ENCODE measurements at places on chromosomes 4 and X. TPM values are rescaled to one million over a fixed set of nuclear protein-coding genes. Genes with fewer than 3 reads are reported as not detected.

CD40LG gene
- not detected for total RNA-seq

MAGEA2B gene
- total RNA-seq, result not detected

CXCL1 gene
- total RNA-seq, result 35.4 TPM

CXCL10 gene
- total RNA-seq, result 1.7 TPM

MGAT4D gene
- not detected for total RNA-seq

TRIM75 gene
- total RNA-seq, result not detected

AFF2 gene
- 0.42 TPM for total RNA-seq

MAGEA8 gene
- total RNA-seq, result not detected

LANCL3 gene
- 0.09 TPM for total RNA-seq

FAM149A gene
- total RNA-seq, result 19.9 TPM

TLR7 gene
- 0.16 TPM for total RNA-seq

LRRC66 gene
- 0.09 TPM for total RNA-seq

OTOP1 gene
- not detected for total RNA-seq

P2RY4 gene
- not detected for total RNA-seq

P2RY8 gene
- 0.54 TPM for total RNA-seq

ERVMER34-1 gene
- 0.61 TPM for total RNA-seq

RAB39B gene
- total RNA-seq, result 2.1 TPM

DNA sequence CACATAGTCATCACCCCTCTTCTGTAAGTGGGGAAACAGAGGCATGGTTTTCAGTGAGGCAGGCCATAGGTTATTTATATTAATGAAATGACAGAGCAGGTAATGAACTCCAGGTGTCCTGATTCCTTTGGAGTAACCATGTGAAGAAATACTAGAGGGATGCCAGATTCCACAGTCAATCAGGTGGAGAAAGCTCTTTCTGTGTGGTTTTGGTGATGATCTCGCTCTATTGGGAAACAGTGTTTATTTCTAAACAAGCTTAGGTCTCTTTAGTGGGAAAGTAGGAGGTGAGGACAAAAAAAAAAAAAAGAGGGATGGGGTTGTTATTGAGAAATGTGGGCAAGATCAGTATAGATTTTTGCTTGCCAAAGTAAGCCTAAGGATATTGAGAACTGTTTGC, 12.2 kb downstream of the DOCK11 start:
- DNase-seq, result no peak

DNA sequence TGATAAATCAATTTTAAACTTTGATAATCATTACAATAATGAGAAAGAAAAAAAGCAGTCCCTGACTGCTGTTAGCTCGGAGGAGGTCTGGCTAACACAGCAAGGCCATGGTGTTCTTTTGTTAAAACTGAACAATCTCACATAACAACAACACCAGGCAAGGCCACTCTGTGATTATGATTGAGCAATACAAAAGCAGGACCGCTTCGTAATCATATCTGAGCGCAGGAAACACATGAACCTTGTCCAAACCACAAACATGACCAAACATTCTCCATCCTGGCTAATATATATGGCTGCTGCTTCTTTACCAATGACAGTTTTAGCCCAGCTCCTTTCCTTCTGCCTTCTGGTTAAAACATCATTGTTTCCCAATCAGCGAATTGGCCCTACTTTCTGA, 76.8 kb upstream of the DDX53 start:
- no peak for DNase-seq

DNA sequence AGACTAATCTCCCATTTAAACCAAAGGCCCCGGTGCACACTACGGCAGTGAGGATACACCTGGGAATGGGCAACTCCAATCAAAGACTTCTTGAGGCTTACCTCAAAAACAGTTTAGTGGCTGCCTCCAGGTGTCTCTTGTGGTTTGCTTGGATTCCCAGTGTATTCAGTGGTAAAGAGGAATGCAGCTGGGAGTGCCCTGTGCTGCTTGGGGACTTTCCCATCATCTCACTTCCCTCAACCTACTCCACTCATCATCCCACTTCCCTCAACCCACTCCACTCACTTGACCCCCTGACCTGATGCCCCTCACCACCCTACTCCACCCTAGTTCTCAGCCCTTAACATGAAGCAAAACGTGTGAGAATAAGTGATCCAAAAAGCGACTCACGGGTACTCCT, 177.3 kb upstream of the ETNPPL start:
- DNase-seq, result no peak

DNA sequence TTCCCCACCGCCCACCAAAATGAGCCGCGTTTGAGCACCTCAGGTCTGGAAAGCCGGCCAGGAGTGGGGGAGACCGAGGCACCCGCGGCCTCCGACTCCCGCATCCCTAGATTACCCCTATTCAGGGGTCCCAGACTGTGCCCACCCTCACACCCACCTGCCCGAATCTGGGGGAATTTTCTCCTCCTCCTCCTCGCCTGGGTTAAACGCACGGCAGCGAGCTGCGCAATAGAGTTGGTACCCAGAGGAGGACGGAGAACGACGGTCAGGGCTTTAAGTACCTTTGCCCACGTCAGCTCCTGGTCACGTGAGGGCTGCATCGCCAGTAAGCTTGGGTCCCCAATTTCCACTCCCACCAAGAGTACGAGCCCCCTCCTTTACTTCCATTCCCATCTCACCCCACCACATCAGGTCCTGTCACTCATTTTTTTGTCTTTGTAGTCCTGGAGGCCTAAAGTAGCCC, at the start of gene ARMCX2:
TSS of gene ARMCX2 (minus strand) at position 250 of the 463 bp plus-strand sequence. CDS start 2,262 bp downstream, outside the sequence.
- peak; percentile 45 for DNase-seq

GRCh38 chrX:140050906-140051305, 85.6 kb upstream of the CXorf66 start:
- DNase-seq, result no peak

- no peak for DNase-seq
These were observed 460.3 kb downstream of the GBA3 start for GRCh38 chr4:23153076-23153475.

DNA sequence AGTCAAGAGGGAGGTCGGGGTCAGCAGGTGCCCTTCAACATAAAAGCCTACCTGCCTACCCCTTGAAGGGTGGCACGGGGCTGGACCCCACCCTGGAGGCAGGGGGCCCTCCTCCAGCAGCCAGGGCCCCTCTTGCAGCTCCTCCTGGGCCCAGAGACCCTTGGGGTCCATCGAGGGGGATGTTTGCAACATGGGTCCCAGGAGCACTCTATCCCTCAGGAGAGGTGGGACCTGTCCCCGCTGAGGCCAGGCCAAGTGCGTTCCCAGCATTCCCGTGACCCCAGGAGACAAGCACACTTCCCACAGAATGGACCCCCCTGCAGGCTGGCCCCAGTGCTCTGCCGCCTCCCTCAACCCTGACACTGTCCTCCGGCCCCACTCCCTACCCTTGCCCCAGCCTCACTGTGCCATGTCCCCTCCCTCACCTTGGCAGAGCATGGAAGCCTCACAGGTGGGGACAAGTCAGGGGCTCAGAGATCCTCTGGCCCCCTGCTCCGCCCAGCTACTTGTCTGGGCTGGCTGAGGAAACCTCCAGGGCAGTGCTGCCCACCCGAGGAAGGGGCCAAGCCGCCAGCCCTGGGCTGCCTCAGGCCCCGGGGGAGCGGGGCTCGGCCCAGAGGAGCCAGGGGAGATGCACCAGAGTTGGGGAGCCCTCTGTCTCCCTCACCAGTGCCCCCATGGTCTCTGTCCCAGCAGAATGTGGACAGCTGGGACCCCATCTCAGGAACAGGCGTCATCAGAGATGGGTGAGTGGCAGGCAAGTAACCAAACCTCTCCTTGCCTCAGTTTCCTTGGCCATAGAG, 2.2 kb downstream of the MXD4 start:
- peak; percentile 79 for DNase-seq

DNA sequence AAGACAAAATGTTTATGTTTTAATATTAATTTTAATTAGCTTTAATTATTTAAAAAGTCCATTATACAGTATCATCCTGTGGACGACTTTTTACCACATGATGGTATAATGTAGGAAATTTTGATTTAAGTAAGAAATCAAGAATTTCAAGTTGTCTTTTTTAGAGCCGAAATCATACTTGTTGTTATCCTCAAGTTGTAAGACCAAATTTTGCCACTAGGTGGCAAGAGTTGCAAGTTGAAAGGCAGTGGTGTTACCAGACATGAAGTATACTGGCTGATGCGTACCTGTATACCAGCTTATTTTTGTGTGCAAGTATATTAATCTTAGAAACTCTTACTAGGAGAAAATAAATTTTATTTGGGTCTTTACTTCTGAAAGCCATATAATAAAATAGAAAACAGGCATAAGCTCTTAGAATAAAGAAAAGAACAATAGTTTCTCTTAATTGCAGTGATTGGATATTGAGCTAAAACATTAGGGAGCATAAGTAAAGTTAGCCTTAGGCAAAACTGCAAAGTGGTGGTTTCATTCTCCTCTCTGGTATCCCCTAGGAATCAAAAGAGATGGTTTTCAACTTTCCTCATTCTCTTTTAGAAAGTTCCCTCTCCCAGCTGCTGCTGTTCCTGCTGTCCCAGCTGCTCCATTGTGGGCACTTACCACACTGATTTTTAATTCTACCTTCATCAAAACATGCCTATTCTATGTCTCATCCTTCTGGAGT, 118.0 kb upstream of the WDFY3 start:
- peak; percentile 16 for DNase-seq

GRCh38 chr4:135548711-135549110, 1347.1 kb upstream of the PABPC4L start:
- DNase-seq, result no peak

DNA sequence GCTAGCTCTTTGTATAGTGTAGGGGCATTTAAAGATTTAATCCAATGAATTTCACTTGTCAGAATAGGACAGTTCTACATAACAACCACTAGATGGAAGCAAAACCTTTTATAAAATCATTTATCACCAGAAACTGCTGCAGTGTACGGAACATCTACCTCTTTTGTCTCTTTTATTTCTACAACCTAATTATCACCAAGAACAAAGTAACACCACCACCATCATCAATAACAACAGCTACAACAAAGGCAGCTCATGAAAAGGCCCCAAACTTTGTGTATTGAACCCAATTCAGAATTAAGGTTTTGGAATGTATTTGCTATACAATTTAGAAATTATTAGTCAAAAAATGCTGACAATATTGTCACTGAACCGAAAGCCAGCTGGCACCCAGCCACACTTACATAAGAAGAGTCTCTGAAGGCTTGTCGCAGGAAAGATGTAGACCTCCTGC, 260.9 kb upstream of the RPS6KA3 start:
- DNase-seq, result no peak

- no peak for DNase-seq
These were observed 39.1 kb upstream of the PDLIM5 start for GRCh38 chr4:94412658-94413038.

- DNase-seq, result no peak
These were observed 1.2 kb upstream of the PRPS2 start for GRCh38 chrX:12789976-12790375.

DNA sequence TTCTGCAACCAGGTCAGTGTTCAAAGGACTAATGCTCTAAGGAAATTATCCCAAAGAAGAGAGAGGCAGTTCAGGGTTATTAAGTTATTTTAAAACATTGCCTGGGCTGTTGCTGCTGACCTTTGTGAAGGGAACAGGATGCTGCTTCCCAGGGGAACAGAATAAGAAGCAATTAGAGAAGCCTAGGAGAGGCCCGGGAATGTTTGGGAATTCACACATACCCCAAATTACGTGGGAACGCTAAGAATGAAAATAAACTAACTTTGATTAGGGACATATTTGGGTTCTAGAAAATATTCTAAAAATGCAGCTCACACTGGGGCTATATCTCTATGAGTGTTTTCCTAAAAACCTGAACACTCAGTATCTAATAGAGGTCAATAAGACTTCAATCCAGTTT, 243.1 kb upstream of the FTHL17 start:
- DNase-seq, result no peak

DNA sequence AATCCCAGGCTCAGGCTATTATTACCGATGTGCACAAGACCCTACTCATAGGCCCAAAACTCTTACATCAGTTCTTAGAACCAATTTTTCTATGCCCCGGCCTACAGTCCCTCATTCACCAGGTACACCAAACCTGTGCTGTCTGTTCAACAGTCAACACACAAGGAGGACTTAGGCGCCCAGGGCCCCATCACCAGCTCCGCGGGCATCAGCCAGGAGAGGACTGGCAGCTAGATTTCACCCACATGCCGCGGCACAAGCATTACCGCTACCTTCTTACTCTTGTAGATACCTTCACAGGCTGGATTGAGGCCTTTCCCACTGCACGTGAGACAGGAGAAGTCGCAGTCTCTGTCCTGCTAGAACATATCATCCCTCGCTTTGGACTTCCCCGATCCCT, 962.5 kb downstream of the RPA4 start:
- no peak for DNase-seq

DNA sequence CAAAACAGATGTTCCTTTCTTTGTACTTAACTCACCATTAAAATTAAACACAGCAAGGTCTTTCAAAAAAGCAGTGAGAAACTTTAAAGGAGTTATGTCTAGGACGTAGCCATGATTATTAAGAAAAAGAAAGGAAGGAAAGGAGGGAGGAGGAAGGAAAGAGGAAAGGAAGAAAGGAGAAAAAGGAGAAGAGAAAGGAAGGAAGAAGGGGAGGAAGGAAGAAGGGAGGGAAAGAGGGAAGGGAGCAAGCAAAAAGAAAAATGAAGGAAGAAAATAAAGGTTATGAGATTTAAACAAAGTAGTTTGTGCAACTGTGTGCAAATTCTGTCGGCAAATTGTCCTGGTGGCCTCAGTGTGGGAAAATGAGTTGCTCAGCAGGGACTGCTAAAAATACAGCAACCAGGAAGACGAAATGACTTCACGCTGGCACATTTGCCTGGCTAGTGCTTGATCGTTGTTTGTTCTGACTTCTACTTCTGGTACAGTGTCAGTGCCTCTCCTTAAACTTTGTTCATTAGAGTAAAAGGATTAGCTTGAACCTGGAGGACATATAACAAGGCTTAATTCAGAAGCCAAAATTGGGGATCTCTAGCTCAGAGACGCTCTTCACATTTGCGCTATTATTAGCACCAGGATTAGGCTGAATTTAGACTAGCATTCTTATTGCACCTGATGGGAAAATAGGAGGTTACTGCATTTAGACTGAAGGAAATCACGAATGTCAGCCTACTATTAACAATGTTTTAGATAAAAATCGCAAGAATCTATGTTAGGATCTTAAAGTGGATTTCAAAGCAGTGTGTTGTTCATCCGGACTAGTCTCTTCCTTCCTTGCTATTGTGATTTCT, 81.2 kb downstream of the DCK start:
- no peak for DNase-seq

DNA sequence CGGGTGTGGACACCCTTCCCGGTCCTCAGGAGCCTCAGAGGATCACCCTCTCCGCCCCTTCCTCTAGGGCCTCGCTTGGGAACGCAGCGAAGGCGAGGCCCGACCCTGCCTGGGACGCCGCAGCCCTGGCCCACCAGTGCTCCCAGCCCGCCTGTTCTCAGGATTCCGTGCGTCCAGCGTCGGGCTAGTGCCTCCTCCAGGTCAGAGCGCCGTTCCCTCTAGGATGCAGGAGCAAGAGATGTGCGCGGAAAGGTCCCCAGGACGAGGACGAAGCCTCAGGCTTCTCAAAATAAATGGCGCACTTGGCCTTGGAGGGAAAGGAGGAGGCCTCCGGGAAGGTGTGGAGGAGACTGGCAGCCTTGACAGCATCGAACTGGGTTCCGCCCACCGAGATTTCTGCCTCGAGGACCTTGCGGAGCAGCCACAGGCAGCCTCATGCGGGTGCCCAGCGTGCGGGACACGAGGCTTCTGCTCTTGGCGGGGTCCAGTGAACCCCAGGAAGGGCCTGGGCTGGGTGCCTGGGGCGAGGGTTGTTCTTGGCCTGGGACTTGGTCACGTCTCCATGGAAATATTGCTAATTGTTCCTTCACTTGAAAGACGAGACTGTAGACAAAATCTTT, 35.1 kb downstream of the PITX2 start:
- peak; percentile 52 for DNase-seq

GRCh38 chr4:2394528-2394927, 23.9 kb downstream of the ZFYVE28 start:
- no peak for DNase-seq

GRCh38 chr4:21888195-21888976, 60.2 kb downstream of the KCNIP4 start:
- DNase-seq, result no peak

GRCh38 chr4:185792384-185793115, 19.4 kb downstream of the SORBS2 start:
- DNase-seq, result no peak

All from pancreas (tissue), 10 donors.